ENCODE measurements at places on chromosomes 3 and 15.

GRCh38 chr3:4996771-4997291 lies 17.6 kb downstream of the BHLHE40 start:
- no peak for DNase-seq

- DNase-seq: no peak
Measured at GRCh38 chr3:140216249-140216648, 281.3 kb downstream of the CLSTN2 start.

- DNase-seq: no peak
Measured at GRCh38 chr3:16374047-16374934, 109.3 kb downstream of the OXNAD1 start.

GRCh38 chr15:62844564-62845240 lies 197.8 kb upstream of the TPM1 start:
- no peak for DNase-seq

DNA sequence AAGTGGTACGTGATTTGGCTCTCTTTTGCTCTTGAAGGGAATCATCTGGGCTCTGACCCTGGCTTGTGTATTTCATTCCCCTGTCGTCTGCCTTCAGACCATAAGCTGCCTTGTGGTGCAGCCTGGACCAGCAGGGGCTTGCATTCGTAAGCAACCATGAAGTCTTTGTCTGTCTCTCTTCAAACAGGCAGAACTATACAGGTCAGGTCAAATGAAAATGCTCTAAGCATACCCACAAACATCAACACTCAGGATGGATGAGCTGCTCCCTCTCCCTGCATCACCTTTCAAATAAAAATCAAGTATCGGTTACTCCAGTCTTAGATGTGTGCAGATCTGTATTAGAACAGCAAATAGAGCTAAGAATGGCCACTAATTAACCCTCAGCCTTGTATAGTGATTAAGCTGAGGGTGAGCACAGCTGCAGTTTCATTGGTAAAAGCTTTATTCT lies 268.6 kb upstream of the UBE2E1 start:
- DNase-seq: no peak
